ENCODE measurements at places on chromosomes 11 and 22.

- DNase-seq = peak; percentile 38
Measured at GRCh38 chr11:18669219-18669596, 29.4 kb upstream of the TMEM86A start.

GRCh38 chr11:114053406-114053805 is 6.1 kb upstream of the ZBTB16 start:
- no peak for DNase-seq

- DNase-seq = peak; percentile 73
Measured at GRCh38 chr11:17296852-17297559, 20.5 kb downstream of the NUCB2 start.

DNA sequence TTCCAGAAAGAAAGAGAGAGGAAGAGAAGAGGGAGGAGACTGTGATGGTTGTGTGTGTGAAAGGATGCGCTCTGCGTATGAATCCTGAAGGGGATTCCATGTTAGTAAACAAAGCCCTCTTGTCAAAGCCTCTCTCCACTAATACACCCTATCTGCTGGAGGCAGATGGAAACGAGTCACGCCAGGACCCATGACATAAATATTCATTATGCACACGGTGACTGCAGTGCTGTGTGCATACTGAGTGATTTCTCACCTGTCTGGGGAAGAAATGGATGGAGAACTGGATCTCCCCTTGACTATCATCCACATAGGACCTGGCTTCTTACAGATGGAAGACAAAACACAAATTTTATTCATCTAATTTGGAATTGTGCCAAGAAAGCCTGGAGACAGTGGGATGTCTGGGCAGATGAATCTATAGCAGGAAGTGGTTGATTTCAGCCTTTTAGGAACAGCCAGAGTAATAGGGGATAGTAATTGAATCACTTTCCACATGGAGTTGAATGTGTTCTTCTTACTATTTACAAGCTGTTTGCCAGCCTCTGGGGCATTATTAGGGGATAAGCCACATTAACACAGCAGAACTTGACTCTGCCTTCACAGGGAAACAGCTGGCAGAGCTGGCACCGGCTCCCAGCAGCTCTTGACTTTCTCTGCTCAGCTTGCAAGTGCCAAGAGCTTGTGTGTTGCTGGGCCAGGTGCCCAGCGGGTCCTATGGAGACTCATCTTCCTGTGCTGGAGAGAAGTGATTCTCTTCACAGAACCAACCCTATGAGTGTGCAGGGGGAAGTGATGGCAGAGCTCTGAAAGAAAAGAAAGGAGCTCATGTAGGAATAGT is 9.0 kb downstream of the MTNR1B start:
- DNase-seq = no peak

DNA sequence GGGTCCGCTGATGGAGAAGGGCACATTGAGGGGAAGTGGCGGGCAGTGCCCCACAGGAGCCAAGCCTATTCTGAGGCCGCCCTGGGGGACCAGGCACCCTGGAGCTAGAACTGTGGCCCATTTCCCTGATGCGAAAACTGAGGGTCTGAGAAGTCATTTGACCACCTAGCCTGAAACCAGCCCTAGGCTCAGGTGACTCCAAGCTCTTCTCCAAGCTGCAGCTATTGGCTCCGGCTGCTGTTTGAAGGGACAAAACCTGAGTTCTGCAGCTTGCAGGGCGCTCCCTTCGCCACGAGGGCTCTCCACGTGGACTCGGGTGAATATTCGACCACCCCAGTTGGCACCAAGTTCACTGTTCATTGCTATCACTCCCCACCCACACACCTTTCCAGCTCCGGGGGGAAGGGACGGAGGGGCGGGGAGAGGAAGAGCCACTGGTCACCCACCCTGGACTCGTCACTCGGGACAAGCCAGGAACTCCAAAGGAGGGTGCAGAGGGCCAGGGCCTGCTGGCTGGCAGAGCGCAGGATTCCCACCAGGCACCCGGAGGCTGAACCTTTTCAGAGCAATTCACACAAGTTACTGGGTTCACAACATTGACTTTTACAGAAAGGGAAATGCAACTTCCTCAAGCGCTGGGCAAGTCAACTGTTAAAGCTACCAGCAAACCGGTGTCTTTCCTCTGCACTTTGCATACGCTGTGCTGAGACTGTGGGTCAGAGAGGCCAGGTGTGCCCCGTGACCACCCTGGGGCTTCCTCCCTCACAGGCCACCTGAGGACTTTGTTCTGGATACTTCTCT is 1.1 kb upstream of the RAC2 start:
- DNase-seq = peak; percentile 23

- no peak for DNase-seq
Measured at GRCh38 chr11:64719406-64719805, 3.6 kb downstream of the NRXN2 start.

DNA sequence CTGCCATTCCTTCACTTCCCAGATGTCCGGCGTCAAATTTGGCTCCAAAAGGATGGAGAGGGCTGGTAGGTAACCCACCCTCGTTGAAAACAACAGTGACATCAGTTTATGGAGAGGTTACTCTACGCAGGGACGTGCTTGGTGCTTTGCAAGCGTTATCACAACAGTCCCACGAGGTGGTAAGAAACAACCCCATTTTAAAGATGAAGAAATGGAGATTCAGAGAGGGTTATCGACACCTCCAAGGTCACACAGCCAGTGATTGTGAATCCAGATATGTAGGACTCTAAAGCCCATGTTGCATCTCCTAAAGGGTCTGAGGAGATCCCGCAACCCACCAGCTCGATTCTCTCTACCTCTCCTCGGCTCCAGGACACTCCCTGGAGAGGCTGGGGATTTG is 773 bp downstream of the MIAT start:
- DNase-seq = peak; percentile 27

DNA sequence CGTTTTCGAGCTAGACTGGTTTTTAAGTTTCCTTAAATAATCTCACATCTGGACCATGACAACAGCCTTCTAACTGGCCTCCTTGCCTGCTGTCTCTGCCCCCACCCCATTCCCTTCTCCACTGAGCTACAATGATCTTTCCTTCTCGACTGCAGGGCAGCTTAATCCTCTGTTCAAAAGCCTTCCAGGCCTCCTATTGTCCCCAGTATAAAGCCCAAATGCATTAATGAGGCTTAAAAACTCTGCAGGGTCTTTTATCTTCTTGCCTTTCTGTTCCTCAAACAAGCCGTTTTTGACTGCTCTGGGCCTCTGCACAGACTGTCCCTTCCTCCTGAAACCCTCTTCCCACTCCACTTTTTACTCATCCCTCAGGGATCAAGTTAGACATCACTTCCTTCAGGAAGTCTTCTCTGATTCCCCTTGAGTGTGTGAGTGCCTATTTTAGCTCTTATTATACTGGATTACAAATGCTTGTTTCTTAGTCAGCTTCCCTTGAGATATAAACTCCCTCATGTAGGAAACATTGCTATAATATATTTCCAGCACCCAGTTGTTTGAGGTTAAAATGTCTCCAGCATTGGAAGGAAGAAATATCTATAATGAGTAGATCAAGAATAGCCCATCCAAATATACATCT is 23.6 kb upstream of the PAMR1 start:
- DNase-seq = no peak

GRCh38 chr11:2892215-2892966 is 6.8 kb upstream of the CDKN1C start:
- DNase-seq = peak; percentile 84

DNA sequence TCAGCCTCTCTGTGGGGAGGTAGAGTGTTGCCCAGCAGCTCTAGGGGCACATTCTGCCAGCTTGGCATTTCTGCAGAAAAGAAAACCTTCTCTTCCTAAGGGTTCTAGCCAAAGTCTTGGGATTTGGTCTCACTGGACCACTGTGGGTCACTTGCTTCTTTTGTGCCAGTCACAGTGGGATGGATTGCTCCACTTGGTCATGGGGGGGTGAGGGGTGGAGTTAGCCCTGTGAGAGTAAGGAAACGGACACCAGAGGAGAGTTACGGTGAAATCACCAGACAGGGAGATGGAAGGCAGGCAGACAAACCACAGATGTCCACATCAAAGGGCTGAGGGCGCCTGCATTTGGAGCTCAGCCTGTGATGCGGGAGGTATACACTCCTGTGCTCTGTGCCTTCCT is 10.8 kb downstream of the SGSM1 start:
- no peak for DNase-seq

DNA sequence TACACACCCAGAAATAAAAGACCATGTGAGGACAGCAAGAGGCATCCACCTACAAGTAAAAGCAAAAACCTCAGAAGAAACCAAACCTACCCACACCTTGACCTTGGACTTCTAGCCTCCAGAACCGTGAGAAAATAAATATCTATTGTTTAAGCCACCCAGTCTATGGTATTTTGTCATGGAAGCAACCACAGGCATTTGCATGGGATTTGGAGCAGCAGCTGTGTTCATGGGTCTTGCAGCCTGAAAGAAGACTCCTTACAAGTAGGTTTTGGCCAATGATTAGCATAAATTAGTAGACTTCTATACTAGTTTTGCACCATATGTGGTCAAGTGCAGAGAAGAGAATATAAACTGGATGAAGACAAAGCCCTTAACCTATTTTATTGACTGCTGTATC is 27.9 kb downstream of the FSHB start:
- DNase-seq = no peak

GRCh38 chr22:35743326-35743860 is 25.7 kb downstream of the APOL5 start:
- DNase-seq = no peak

GRCh38 chr11:46279126-46280099 is 2.0 kb downstream of the CREB3L1 start:
- DNase-seq = no peak

DNA sequence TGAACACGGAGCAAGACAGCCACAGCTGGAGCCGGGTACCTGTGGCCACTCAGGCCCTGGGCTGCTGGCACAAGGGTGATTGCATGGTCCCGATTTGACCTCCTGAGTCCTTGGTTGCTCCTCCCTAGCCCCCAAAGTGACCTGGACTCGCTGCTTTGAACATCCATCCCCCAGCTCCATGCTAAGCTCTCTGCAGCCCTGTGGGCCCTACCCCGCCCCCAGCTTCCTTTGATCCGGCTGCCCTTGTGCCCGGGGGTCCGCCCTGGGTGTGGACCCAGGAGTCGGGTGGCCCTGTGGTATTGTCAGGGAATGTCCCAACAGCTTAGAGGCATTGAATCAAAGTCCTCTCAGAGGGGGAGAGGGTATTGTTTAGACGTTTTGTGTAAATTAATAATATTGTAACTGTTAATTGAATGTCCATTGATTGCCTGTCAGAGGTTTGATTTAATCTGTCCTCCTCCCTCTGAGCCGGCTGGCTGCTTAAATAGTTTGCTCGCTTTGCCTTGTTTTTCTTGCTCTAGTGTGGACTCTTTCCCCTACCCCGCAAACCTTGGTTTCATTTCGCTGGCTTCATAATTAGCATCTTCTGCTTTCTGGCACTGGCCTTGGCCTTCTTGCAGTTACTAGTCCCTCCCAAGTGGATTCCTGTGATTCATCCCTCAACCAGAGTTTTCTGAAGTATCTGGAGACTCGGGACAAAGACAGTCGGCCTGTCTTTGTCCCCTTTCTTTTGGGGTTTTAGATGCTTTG is 20.7 kb downstream of the GRIK4 start:
- no peak for DNase-seq

GRCh38 chr11:93849751-93850593 is 446 bp downstream of the VSTM5 start:
- DNase-seq = no peak
